ENCODE measurements at places on chromosomes 11 and 22.
A peak's percentile ranks its signal among the peaks of the same experiment; 100 is the strongest.

- DNase-seq: no peak
These were observed at the start of gene TSKU for GRCh38 chr11:76783294-76783895. Gene TSKU, plus strand, starts transcription at chr11:76783356. Its CDS starts 12,261 bp downstream, at chr11:76795617.

- no peak for DNase-seq
These were observed 1.5 kb downstream of the MIEF1 start for GRCh38 chr22:39503630-39504029.

- DNase-seq: no peak
These were observed 662.5 kb upstream of the B3GAT1 start for GRCh38 chr11:135074397-135074998.

DNA sequence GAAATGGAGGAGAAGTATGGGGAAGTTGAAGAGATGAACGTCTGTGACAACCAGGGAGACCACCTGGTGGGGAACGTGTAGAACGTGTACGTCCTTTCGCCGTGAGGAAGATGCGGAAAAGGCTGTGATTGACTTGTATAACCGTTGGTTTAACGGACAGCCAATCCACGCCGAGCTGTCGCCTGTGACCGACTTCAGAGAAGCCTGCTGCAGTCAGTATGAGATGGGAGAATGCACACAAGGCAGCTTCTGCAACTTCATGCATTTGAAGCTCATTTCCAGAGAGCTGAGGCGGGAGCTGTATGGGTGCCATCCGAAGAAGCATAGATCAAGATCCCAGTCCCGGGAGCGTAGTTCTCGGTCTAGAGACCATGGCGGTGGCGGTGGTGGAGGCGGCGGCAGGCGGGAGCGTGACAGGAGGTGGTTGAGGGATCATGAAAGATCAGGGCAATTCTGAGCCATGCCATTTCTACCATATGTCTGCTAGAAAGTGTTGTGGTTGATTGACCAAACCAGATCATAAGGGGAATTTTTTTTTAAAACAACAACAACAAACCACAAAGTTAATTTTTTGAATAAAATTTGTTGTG, 36.8 kb upstream of the PHOX2A start:
- DNase-seq: peak; percentile 53

DNA sequence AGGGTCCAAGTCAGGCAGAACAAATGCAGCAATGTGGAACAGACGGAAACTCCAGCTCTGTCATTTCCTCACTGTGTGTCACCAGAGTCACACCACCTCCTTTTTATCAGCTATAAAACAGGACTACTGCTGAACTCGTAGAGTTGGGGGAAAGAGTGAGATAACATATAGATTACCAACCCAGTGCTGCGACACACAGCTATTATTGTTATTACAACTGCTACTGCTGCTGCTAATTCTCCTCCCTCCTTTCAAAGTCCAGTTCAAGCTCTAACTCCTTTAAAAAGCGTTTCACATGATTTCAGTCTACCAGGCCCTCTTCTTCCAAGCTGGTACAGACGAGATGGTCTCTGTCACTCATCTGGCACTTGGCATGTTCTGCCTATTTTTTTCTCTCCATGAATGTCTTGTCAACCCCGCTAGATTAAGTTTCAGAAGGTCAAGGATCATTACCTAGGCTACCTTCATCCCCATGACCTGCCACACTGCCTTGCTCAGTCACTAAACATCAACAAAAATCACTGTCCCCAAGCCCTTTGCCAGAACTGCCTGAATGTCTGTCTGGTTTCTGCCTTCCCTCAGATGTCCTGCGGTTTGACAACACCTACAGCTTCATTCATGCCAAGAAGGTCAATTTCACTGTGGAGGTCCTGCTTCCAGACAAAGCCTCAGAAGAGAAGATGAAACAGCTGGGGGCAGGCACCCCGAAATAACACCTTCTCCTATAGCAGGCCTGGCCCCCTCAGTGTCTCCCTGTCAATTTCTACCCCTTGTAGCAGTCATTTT, 3.7 kb upstream of the MTFP1 start:
- DNase-seq: no peak

DNA sequence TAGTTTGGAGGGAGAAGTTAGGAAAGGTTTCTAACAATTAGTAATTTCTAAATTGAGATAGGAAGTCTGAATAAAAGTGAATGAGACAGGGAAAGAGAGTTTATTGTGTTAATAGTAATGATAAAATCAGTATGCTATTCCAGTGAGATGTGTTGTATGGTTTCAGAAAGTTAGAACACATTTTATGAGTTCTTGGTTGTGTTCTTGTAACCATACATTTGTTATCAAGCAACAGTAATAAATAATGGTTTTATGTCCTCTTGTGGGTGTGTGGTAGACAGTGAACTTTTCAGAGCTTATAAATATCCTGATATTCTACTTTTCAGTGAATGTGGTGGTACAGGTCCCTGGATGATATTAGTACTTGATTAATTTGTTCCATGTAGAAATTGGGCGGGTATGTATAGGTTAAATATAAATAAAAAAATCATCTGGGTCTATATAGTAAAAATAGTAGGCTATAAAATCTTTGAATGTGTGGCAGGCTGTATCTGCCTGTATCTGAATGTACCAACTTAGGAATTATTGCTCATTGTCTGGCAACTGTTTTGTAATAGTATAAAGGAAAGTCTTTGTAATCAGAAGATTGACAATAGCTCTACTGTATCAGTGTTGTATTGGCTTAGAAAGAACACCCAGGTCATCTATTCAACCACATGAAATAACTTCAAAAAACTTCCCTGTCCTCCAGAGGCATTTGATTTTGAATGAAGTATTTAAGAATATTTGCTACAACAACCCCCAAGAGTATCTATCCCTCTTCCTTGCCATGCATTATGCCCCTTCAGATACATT, 54.8 kb downstream of the UVRAG start:
- DNase-seq: no peak

GRCh38 chr22:17108256-17109112, 12.7 kb downstream of the TMEM121B start:
- peak; percentile 81 for DNase-seq

GRCh38 chr11:3667149-3668035, 3.8 kb downstream of the CHRNA10 start:
- DNase-seq: no peak

- no peak for DNase-seq
These were observed 21.2 kb downstream of the UPB1 start for GRCh38 chr22:24516301-24516737.

DNA sequence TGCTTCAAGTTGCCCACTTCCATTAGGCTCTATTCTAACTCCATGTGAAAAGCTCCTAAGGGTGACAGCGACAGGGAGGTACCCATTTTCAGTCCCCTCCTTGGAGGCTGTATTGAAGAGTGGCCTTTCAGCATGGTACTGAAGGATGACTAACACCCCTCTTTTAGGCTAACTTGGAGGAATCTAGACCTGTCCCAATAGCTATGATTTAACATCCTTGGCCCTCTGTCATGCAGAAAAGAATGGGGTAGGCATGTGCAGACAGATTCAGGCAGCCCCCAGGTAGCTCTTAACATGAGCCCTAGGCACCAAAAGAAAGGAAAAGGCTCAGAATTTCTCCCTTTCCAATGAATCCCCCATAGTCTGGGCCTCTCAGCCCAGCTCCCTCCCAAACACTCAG, 89.3 kb upstream of the AMOTL1 start:
- DNase-seq: no peak

DNA sequence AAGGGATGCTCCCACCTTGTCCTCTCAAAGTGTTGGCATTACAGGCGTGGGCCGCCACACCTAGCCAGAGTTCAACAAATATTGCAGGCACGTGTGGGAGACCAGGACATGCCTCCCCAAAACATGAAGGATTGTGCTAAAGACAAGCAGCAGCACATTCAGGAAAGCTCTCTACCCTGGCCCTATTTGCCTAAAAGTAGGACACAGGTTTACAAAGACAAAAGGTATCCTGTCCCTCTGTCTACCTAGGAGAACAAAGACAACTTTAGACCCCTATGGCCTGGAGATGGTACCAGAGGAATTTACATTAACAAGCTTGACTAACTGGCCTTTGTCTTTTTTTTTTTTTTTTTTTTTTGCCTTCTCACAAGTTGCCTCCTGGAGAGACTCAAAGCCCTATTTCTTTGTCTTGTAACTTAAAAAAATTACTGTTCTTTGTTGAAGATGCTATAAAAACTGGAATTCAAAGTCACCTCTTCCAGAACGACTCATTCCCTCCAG, 859 bp upstream of the ACCS start:
- DNase-seq: no peak

DNA sequence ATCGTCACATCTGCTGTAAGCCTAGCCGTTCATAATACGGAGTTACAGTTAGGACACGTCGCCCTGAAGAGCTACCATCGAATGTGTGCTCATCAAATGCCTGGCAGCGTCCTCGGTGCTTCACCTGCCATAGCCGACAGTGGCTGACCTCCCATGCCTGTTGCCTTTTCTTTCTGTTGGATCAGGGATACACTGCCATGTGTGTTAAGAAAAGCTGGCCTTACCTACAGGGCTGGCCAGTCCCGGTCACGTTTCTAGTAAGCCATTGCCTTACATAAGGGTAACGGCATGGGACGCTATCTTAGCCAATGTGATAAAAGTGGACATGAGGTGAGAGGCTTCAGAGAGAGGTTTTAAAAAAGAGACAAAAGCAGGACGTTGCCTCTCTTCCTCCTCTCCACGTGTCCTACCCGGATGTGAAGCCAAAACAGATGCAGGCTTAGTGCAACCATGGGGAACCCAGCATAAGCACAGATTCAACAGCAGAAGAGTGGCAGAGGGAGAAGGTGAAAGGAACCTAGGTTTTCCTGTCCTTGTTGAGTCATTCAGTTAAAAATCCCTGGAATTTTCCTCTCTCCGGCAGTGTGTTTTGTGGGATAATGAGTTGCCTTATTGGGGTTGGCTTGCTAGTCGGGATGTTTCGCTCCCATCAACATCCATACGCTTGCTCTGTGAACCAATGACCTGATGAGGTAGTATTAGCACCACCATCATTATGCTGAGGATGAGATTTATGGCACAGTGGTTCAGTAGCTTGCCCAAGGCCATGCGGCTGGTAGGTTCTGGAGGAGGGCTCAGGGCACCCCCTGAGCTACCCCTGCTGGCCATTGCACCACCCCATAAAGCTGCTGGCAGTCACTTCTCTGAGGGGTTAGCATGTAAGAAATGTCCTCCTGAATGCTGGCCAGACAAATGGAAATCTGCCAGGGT, 67.4 kb upstream of the B3GAT1 start:
- DNase-seq: no peak

DNA sequence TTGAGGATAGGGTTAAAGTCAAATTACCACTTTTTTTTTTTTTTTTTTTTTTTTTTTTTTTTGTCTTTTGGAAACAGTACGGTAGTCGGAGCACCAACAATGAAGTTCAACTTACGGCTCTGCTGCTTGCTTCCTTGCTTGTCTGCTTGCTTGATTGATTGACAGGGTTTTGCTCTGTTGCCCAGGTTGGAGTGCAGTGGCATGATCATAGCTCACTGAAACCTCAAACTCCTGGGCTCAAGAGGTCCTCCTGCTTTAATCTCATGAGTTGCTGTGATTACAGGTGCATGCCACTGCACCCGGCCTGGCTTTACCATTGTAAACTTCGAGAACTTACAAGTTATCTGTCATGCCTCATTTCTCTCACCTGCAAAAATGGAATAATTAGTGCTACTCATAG, 5.8 kb downstream of the SGSM3 start:
- no peak for DNase-seq

DNA sequence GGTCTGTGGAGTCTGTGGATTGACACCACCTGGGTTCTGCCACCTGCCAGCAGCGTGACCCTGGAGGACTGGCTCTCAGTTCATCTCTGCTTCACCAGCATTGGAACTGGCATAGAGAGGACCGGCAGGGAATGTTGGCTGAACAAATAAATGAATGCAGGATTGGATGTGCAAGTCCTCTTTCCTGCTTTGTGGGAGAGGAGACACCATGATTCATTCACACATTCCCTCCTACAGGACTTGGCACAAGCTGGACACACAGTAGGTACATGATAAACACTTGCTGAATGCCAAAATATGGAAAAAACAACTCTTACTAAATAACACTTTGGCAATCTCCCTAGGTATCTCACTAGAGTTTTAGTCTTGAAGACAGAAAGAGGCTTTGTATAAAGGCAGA, 116.6 kb upstream of the NARS2 start:
- no peak for DNase-seq

GRCh38 chr22:19478901-19479354, at the start of gene UFD1:
Gene UFD1, minus strand, starts transcription at chr22:19479193. Its CDS starts 108 bp downstream, at chr22:19479085.
- DNase-seq: peak; percentile 94

DNA sequence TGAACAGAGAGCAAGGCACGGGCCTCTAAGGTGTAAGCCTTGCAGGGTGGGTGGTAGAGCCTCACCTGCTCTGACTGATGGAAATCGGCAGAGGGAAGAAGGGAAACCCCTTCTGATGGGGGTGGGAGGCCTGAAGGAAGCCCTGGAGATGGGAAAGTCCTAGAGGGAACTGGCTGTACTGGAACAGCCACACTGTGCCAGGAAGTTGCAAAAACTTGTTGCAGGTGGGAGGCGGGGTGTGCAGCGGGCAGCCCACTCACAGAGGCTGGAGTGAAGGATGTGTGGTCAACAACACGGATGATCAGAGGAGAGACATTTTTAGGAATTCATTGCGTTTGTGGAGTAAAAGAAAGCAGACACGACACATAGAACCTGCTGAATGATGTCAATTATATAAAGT, 91.3 kb downstream of the ZC3H12C start:
- DNase-seq: peak; percentile 36

All from posterior vena cava (tissue), 2 donors.